DMS153 (cell line): ENCODE measurements at places on chromosomes 6 and 20.

GRCh38 chr6:150409576-150410066 lies 40.8 kb downstream of the IYD start:
- peak; percentile 82 for DNase-seq

- DNase-seq: no peak
Measured at GRCh38 chr6:168099201-168100010, 20.4 kb upstream of the FRMD1 start.

DNA sequence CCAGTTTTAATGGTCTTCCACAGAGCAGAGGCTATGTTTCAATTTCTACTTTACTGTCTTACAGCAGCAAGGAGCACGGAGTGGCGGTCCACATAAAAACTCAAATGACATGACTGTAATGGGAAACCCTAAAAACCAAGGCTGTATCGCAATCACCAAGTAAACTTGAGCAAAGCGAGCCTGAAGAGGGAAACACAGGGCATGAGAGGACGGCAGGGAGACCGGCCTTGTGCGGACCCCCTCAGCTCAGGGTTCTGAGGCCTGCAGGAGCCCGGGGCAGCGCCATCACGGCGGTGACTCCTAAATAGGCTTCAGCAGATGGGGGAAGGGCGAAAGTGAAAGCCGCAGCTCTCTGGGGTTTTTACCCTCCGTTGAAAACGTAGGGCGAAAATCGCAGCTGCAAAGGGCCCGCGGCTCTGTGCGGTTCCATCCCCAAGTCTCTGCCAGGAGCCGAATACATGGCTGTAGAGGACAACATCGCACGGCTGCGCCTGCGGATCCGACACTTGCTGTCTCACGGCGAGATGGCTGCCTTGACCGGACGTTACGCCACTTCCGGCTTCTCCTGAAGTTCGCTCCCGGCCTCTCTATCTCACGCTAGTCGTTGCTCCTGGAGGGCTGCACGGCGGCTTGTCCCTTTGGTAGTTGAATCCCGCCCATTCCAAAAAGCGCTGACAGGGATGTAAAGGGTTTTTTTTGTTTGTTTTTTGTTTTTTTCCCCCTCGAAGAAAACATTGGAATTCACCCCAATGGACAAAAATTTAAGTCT lies at the start of gene PSMB1:
Gene PSMB1, minus strand, starts transcription at position 543 of the 769 bp plus-strand sequence. Its CDS starts 65 bp downstream, at position 478.
- DNase-seq: peak; percentile 84

DNA sequence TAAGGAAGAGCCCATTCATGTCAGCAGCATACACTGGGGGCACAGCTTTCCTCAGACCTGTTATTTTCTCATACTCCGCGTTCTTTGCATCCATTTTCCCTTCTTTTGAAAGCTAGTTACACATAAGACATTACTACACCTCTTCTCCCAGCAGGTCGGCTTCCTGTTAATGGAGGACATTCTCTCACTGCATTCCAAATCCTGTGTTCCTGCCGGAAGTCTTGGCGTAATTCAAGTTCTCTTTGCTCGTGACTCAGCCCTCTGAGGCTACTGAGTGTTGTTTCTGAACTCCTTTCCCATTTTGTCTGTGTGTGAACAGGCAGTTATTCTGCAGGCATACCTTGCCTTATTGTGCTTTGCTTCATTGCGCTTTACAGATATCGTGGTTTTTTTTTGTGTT lies 97.5 kb upstream of the ZBTB24 start:
- DNase-seq: no peak

DNA sequence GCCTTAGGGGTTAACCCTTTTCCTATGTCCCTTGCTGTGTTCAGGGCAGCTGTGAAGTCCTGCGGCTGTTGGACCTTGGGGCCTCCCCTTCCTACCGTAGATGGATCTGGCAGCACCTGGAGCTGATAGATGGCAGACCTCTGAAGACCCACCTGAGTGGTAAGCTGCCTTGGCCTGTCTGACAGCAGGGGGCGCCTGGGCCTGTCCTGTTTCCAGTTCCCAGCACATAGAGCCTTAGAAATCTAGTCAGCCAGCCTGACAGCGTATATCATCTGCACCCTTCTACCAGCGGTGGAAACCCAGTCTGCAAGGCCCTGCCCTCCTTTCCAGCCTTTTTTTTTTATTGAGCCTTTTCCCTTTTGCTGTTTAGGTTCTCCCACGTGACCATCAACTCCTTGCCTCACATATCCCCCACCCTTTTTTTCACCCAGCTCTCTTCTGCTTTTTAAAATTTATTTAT lies 26.6 kb downstream of the CNBD2 start:
- peak; percentile 75 for DNase-seq

- DNase-seq: no peak
Measured at GRCh38 chr6:153625089-153625488, 414.0 kb upstream of the OPRM1 start.

DNA sequence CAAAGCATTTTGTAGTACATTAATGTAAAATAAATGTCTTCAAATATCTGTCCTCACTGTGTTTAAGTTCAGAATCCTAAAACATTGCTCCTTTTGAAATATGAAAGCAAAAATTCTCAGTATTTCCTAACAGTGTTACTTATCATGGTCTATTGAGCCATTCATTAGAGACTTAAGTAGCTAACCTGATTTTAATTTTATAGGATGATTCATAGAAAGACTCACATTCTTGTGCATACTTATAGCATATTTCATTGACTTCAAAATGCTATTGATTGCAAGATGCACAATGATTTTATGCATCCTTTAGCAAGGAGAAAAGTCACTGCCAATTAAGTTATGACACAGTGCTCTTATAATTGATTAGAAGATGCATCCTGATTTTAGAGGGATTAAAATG lies 85.7 kb downstream of the HIVEP1 start:
- DNase-seq: no peak

DNA sequence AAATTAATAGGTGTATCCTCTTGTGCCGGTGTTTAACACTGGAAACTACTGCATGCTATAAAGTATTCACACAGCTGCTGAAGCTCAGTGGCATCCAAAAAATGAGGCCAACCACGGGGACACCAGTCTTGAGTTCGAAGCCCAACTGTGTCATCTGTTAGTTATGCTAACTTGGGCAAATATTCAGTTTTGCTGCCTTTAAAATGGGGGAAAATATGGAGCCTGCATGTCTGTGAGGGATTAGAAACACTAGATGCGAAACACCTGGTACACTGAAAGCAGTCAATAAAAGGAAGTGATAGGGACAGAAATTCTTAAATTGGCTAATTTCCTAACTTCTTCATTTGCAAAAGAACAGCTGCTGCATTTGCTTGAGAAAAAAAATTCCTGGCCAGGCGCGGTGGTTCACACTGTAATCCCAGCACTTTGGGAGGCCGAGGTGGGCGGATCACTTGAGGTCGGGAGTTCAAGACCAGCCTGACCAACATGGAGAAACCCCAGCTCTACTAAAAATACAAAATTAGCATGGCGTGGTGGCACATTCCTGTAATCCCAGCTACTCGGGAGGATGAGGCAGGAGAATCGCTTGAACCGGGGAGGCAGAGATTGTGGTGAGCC lies 36.6 kb upstream of the MLIP start:
- no peak for DNase-seq

DNA sequence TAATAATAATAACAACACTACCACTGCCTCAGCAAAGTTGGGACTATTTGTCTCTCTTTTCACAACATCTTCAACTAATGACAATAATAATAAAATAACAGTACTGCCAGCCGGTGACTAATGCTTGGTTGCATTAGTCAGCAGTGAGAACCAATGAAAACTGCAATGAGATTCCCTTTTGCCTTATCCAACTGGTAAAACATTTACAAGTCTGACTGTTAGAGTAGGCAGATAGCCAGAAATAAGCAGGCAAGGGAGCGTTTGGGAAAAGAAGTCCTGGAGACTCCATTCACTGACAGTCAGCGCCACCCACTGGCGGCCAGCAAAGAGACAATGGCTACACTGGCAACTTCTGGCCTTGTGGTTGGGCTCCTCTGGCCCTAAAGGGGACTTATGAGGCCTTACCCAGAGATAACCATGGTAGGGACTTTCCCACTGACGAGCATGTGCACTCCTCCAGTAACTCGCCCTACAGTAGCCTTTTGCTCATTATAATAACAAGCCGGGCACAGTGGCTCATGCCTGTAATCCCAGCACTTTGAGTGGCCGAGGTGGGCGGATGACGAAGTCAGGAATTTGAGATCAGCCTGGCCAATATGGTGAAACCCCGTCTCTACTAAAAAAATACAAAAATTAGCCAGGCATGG lies 3.4 kb upstream of the NSFL1C start:
- DNase-seq: peak; percentile 75

- no peak for DNase-seq
Measured at GRCh38 chr20:43827940-43828562, 86.6 kb upstream of the TOX2 start.

GRCh38 chr20:50257860-50258259 lies 67.2 kb downstream of the CEBPB start:
- DNase-seq: no peak

DNA sequence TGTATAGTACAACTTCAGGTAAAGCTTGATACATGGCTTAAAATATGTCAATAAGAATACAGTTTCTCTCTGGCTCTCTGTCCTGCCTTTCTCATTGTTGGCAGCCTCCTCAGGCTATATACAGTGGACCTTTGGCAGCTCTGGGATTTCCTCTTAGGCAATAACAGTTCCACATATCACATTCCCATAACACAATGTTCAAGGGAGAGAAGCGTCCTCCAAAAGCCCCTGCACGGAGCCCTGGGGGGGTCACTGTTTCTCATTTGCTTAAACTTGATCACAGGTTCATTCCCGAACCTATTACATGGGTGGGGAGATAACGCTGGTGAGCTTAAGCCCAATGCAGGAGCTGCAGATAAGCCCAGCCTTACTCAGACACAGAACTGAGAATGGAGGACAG lies 4.4 kb upstream of the FLRT3 start:
- DNase-seq: no peak

DNA sequence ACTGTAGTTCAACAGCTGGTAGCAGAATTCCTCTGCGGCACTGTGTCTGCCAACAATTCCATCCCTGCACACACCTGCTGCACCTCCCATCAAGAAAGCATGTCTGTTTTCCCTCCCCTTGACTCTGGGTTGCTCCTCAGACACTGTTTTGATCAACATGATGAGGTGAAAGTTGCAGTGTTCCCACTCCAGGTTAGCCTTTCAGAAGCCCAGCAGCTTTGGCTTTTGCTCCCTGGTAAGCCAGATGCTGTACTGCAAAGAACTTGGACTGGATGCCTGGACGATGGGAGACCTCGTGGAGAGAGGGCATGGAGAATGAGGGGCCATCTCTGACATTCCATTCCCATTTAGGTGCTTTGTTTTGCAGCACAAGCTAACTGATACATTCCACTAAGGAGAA lies 79.1 kb upstream of the MAFB start:
- DNase-seq: no peak

- DNase-seq: no peak
Measured at GRCh38 chr20:48604426-48604825, 223.4 kb downstream of the PREX1 start.

DNA sequence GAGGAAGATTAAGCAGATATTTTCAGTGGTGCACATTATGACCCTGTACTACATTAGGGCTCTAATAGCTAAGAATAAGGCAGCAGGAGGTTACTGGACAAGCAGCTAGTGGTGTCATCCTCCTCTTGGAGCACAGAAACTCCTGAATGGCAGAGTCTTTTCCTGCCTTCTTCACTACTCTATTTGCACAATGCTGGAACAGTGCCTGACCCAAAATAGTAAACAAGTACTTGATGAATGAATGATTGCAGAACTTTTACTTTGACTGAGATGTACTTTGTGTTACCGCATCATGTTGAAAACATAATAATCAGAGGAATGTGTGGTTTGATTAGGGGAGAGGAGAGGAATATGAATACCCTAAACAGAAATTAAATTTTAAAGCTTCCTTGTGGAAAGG lies 30.0 kb upstream of the UST start:
- no peak for DNase-seq

- DNase-seq: no peak
Measured at GRCh38 chr6:38805692-38806091, 90.6 kb downstream of the DNAH8 start.

DNA sequence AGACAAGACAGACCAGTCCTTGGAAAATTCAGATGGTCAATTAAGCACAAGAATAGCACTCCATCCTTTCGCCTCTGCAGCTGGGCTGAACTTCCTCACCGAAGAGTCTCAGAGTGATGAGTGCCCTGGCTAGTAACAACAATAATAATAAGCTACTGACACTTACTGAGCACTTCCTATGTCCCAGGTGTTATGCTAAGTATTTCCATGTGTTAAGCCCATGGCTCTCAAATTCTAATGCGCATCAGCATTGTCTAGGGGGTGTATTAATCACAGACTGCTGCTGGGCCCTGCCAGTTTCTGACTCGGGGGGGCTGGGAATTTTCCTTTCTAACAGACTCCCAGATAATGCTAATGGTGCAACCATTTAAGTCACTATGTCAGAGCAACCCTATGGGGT lies 118.2 kb upstream of the LRFN2 start:
- DNase-seq: no peak

DNA sequence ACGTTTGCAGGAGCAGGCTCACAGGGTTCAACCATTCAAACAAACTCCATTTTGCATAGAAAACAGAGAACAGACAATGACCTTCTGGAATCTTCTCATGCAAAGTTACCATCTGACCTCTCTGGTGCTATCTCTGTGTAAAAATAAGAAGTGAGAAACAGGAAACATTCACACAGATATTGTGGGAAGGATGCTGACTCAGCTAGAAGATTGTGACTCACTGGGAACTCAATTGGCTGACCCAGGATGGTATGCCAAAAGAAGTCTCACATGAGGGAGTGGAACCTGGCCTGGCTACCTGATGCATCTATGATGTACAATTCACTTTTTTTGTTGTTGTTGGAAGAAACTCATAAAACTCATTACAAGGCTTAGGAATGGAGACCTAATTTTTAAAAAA lies 61.1 kb upstream of the TBX18 start:
- DNase-seq: no peak

GRCh38 chr6:12504325-12504966 lies 212.1 kb upstream of the PHACTR1 start:
- no peak for DNase-seq

- DNase-seq: no peak
Measured at GRCh38 chr6:55069132-55069781, 105.1 kb upstream of the HCRTR2 start.

DNA sequence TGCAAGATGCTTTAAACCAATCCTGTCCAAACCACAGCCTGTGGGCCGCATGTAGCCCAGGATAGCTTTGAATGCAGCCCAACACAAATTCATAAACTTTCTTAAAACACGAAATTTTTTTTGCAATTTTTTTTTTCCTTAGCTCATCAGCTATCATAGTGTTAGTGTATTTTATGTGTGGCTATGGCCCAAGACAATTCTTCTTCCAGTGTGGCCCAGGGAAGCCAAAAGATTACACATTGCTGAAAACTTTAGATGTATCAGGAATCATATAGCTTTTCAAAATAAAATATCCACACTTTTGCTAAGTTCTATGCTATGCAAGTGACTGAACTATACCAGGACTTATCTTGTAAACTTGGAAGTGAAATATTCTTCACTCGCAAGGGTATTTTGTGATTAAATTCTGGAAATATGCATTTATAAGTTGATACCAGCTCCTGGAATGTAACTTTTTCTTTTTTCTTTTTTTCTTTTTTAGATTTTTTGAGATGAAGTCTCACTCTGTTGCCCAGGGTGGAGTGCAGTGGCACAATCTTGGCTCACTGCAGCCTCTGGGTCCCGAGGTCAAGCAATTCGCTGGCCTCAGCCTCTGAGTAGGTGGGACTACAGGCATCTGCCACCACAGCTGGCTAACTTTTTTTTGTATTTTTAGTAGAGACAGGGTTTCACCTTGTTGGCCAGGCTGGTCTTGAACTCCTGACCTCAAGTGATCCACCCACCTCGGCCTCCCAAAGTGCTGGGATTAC lies 49.8 kb downstream of the MTHFD1L start:
- DNase-seq: no peak
